Mesothelial cell of epicardium (in vitro differentiated cells): ENCODE measurements at places on chromosomes 7 and 10.

DNA sequence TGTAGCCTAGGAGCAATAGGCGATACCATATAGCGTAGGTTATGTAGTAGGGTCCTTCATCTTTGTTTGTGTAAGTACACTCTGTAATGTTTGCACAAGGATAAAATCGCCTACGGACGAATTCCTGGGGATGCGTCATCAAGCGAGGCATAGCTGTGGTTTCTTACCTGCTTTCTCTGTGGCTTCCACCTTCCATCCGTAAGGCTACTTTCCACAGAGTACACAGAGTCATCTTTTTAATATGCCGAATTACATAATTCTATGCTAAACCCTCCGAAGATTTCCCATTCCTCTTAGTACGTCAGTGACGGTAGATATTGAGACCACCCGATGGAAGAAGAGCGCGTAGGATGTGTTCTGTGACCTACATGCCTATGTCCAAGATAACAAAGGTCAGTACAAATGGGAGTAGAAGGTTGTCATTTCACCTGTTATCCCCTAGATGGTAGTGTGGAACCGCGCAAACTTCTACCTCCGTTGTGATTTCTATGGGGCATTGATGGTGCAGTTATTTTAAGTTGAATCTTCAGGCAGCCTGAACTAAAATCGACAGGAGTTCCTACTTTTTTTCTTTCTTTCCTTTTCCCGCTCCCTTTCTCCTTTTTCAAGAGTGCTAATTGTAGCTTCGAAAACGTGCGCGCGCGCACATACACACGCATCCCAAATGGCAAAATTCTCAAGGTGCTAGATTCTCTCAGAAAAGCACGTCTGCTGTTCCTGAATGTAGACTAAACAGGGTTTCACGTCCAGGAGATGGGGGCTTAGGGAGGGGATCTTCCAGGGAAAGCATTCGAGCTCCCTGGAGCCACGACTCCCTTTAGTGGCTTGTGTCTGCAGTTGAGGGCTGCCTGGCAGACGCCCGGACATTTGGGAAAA, 111.7 kb upstream of the MBL2 start:
- DNase-seq, result no peak

DNA sequence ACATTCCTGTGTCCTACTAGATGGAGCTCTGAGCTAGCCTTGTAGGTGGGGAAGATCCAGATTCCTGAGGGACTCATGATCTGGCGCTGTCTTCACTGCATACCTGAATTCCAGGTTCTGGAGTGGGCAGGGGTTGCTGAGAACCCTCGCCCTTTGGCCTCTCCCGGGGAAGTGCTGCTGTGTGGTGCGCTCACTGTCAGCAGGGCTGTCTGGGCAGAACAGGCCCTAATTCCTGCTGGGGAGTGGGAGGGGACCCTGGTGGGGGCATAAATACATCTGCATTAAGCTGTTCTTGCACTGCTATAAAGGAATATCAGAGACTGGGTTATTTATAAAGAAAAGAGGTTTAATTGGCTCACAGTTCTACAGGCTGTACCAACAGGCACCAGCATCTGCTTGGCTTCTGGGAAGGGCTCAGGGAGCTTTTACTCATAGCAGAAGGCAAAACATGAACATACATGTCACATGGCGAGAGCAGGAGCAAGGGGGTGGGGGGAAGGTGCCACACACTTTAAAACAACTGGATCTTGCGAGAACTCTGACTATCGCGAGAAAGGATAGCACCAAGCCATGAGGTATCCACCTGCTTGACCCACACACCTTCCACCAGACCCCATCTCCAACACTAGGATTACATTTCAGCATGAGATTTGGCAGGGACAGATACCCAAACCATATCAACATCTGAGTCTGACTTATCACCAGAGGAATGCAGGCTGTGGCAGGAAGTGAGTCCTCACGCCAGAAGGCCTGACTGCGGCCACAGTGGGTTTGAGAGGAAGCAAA, 115.0 kb downstream of the ADCY1 start:
- DNase-seq, result no peak

DNA sequence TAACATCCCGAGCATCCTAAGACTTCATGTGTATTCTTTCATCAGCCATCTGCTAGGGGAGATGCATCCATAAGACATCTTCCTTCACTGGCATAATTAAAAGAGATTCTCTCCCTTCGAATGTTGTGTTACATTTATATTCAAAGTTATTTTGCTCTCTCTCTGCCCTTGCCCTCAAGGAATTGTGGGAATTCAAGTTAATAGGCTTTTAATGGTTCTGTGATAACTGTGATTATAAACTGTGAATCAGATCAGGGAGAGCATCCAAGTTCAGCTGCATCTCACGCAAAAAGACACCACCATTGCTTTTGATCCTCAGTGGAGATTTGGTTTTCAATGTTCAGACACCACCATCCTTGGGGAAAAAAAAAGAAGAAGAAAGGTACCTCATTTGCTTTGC, 9.2 kb upstream of the TEX36 start:
- DNase-seq, result no peak

DNA sequence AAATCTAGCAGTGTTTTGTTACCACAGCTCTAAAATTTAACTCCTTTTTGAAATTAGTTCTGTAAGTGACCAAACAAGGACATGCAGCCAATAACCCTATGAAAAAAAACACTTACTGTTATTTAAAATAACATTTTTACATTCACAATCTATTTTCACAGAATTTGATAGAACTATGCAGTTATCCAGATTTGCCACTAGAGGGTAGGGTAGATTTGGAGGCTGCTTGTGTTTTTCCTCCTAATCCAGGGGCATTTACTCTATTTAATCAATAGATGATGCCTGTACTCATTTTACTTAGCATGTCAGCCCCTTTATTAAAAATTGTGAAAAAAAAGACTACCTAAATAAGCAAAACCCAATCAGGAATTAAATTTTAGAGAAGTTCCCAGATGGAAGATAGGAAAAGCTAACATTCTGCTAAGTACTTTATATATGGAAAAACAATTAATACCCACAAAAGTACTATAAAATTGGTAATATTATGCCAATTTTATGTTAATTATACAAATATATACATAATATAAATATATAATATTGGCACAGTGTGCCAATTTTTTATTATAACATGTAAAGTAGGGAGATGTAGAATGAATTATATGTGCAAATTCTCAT, 18.1 kb upstream of the LIPK start:
- DNase-seq, result no peak

- no peak for DNase-seq
Measured at GRCh38 chr7:158228986-158229385, 358.6 kb downstream of the PTPRN2 start.

GRCh38 chr10:79298403-79299244, 48.6 kb upstream of the PPIF start:
- DNase-seq, result no peak

- no peak for DNase-seq
Measured at GRCh38 chr7:29255199-29255878, 60.8 kb downstream of the CHN2 start.

DNA sequence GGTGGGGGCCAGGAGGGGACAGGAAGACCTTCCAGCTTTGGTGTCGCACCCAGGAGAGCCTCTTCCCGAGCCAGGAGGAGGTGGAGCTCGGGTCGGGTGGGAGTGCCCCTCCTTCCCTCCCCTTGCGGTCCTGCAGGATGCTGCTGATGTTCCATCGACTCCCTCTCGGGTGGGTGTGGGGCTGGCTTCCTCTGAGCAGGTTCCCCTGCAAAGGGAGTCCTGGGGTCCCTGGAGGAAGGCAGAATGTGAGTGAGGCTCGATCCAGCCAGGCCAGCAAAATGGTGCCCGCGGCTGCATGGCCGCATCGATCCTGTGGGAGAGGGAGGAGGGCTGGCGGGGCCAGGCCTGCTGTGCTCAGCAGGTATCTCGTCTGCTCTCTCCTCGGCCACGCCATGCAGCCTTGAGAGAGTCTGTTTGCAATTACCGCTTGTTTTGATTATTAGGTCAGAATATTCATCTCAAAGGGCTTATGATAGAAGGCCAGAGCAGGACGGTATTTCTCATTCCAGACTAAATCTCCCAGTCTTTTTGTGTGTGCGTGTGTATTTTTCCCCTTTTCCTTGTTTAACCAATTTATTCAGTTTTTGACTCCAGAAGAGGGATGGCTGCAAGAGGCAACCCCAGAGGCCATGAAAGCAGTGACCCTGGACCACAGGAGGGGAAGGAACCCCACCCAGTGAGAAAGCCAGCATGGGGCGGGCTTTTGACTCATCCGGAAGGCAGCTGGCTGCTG, 137.3 kb upstream of the ZMIZ1 start:
- DNase-seq, result no peak
